NCI-H1048 (cell line): ENCODE measurements at places on chromosomes 2 and 18.

GRCh38 chr18:10032331-10033015 is 118.7 kb downstream of the VAPA start:
- no peak for DNase-seq

GRCh38 chr2:59884166-59884565 is 669.3 kb downstream of the BCL11A start:
- DNase-seq, result no peak

- no peak for DNase-seq
Observed at GRCh38 chr2:111231532-111232252, 111.0 kb downstream of the BCL2L11 start.

DNA sequence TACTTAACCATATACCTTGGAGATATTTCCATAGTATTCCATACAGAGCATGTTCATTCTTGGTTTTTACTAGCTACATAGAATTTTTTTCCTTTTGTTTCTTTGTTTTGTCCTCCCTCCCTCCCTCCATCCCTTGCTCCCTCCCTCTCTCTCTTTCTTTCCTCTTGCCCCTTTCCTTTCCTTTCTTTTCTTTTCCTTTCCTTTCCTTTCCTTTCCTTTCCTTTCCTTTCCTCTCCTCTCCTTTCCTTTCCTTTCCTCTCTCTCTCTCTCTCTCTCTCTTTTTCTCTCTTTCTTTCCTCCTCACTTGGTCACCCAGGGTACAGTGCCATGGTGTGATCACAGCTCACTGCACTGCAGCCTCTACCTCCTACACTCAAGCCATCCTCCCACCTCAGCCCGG is 28.3 kb downstream of the RPL37A start:
- DNase-seq, result no peak

- no peak for DNase-seq
Observed at GRCh38 chr2:224841910-224842309, 125.7 kb upstream of the CCDC195 start.

DNA sequence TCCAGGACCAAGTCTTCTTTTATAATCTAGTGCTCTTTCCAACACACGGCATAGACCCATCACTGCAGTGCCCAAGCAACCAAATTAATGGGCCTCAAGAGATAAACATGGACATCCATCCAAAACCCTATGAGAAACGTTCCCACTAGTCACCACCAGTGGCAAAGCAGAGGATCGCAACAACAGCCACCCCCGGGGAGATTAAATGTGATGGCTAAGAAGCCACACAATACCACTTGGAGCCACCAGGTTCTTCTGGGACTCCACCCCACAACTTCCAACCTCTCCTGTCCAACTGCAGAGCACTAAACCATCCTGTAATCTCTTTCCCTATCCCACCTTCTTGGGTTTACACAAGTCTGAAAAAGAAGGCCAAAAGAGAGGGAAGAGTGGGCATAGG is 123.8 kb downstream of the BCL11A start:
- DNase-seq, result no peak

- DNase-seq, result no peak
Observed at GRCh38 chr2:43000242-43001054, 208.1 kb upstream of the HAAO start.

DNA sequence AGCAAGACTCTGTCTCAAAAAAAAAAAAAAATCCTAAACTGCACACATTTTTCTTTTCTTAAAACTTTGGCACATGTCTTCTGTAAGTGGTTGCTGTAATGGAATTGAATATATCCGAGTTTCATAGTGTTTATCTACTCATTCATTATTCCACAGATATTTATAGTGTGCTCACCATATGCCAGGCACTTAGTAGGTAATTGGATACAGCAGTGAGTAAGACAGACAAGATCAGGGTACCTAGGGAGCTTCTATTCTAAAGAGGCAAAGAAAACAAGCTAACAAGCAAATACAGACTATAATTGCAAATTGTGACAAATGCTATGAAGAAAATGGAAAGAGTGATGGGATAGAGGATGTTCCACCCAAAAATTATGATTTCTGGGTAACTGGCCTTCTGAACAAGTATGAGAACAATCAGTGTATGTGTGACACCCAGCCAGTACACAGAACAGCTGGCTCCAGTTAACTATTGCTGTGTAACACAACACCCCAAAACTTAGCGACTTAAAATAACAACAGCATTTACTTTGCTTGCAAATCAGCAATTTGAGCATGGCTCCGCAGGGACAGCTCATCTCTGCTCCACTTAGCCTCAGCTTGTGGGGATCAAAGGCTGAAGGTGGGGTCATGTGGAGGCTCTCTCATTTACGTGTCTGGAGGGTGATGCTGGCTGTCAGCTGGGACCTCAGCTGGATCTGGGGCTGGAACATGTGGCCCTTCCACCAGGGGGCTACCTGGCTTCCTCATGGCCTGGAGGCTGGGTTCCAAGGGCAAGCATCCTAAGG is 224.9 kb downstream of the INSIG2 start:
- DNase-seq, result no peak

- DNase-seq, result no peak
Observed at GRCh38 chr2:236366397-236366796, 102.2 kb upstream of the ASB18 start.

- no peak for DNase-seq
Observed at GRCh38 chr2:85853499-85854165, 35.2 kb downstream of the ST3GAL5 start.

- DNase-seq, result no peak
Observed at GRCh38 chr2:74991977-74992376, 33.5 kb downstream of the POLE4 start.

DNA sequence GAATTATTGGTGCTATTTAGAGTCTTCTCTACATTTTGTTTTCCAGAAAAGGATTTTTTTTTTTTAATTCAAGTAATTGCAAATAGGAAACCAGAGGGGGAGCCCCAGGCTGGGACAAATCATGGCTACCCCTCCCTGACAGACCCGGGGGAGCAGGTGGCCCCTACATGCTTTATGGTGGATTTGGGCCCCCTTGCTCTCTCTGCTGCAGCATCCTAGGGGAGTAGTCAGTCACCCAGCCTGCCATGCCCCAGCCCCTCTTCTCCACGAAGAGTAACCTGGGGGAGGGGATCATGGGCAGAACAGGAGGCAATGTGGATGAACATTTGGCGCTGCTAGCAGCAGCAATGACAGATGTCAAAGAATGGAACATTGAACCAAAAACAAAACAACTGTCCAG is 4.6 kb downstream of the C2orf81 start:
- DNase-seq, result no peak

GRCh38 chr18:76314015-76314414 is 181.0 kb downstream of the ZNF516 start:
- DNase-seq, result no peak
